ENCODE measurements at places on chromosomes 3 and 15. TPM values are rescaled to one million over a fixed set of nuclear protein-coding genes. Genes with fewer than 3 reads are reported as not detected.
A peak's percentile ranks its signal among the peaks of the same experiment; 100 is the strongest.

Gene CPN2
- total RNA-seq = 0.16 TPM

Gene FOXL2
- not detected for total RNA-seq

- DNase-seq = no peak
These were observed 17.9 kb downstream of the CDAN1 start for GRCh38 chr15:42719043-42719442.

GRCh38 chr3:46979958-46980497 lies 562 bp downstream of the NBEAL2 start:
- no peak for DNase-seq

DNA sequence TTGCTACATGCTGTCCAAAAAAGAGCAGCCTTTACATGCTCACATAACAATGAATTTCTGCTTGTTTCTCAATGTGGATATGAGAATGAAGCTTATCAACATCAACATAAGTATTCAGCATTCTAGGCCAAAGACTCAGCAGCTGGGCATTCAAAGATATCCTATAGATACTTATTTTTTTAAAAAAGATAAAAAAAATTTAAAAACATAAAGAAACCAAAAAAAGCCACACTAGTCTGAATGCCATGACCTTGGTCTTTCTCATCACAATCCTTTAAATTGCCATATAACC lies 182.0 kb downstream of the TNIK start:
- no peak for DNase-seq

Gene ACP3
- 6.7 TPM for total RNA-seq

DNA sequence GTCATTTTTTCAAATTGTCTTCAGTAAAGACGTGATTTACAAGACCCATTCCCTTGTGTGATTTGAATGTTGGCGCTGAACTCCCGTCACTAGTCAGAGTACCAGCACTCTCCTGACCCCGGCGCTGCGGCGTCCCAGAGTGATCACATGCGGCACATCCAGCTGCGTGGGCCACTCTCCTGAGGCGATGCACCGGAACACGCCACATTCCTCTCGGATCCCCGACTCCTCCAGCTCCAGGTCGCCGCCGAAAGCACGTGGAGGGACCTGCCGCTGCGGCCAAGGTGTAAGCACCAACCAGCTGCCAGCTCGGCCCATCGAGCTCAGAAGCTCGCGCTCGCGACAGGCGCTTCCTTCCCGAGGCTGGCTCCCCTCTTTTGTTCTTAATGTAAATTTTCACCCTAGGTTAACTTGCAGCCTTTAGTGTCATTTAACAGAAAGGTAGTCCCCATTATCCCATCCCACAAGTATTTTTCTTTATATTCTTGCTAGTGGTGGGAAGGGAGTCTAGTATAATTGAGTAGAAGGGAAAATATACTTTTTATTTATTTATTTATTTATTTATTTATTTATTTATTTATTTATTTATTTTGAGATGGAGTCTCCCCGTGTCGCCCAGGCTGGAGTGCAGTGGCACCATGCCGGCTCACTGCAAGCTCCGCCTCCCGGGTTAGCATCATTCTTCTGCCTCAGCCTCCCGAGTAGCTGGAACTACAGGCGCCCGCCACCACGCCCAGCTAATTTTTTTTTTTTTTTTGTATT lies 61.7 kb upstream of the VGLL3 start:
- DNase-seq = no peak

GRCh38 chr3:155326901-155327300 lies 33.4 kb upstream of the STRIT1 start:
- DNase-seq = no peak

Gene GOLGA6L7
- not detected for total RNA-seq

GRCh38 chr3:110806924-110807323 lies 264.7 kb upstream of the NECTIN3 start:
- DNase-seq = no peak

DNA sequence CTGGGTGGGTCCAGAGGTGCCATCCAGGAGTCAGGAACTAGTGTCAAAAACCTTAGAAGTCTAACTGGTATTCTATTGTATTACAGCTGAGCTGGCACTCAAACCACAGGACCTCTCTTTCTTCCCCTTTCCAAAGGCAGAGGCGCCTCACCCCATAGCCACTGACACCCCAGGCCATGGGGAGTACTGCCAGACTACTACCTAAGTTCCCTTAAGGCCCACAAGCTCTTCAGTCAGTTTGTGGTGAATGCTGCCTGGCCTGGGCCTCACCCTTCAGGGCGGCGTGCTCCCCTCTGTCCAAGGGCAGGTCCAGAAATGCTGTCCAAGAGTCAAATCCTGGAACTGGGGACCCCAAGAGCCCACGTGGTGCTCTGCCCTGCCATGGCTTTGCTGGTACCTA lies 43.0 kb upstream of the FGF7 start:
- DNase-seq = no peak

Gene ANKRD63
- not detected for total RNA-seq

Gene AHSG
- total RNA-seq = not detected

Gene TNNC1
- 4.2 TPM for total RNA-seq

Gene FSIP1
- 0.32 TPM for total RNA-seq

DNA sequence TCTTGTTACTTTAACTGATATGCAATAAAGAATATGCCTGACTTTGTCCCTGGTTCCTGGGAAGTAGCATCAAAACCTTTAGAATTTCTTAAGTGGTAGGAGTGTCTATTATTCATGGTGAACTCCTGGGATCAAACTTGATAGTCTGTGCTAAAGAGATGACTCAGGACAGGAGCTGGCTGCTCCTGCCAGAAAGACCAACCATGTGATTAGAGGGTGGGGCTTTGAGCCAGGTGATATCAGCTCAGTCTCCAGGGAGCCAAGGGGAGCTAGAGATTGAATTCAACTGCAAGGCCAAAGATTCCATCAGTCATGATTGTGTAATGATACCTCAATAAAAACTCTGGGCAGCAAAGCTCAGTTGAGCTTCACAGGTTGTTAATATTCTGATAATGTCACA lies 20.6 kb upstream of the TMC3 start:
- no peak for DNase-seq

DNA sequence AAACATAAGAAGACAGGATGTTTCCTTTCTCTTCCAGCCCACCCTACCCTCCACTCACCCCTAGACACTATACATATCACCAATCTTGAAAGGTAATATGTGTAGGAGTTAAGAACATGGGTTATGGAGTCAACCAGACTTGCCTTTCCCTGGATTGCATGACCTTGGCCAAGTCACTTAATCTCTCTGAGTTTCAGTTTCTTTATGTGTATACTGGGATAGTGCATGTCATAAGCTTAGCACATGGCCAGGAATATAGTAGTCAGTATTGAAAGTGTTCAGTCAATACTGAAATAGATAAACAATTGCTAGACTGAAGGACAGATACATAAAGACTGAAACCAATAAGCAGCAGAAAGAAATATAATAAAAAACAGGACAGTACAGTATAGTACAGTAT lies 283.2 kb upstream of the STT3B start:
- no peak for DNase-seq

DNA sequence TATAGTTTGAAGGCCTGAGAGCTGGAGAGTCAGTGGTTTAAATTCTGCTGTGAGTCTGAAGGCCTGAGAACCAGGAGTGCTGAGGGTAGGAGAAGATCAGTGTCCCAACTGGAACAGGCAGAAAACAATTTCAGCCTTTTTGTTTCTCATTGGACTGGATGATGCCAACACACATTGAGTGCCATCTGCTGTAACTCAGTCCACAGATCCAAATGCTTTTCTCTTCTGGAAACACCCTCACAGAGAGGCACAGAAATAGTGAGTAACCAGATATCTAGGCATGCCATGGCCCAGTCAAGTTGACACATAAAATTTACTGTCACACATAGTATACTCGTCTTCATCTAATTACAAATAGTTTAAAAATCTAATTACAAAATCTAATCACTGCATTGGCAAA lies 100.8 kb downstream of the NEO1 start:
- no peak for DNase-seq

DNA sequence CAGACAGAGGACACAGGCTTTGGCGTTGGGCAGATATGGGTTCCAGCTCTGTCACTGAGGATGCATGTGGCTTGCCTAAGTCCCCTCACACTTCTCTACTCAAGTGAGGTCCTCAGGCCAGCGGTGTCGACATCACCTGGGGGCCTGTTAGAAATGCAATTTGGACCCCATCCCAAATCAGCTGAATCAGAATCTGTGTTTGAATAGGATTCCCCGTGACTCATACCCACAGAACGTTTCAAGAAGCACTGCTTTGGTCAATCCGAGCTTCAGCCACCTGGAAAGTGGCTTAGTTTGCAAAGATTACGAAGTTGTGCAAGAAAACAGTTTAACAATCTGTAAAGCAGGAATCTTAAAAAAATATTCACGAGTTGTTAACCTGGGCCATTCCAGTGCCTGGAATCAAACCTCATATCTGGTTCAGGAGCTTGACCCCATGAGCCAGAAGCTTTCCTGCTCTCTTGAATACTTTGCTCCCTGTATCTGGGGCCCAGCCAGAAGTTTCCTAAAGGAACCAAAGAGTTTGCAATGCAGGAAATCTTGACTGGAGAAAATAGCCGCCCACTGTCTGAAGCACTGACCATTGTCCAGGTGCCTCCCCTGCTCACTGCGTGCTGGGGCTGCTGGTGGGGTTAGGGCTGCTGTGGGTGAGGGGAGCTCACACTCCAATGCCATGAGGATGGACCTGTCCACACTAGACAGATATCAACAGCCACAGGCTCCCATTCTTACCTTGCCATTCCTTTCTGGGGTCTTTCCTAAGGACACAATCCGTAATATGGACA lies 208.5 kb upstream of the LINGO1 start:
- no peak for DNase-seq

- DNase-seq = peak; percentile 48
These were observed at the start of gene KCNH8 for GRCh38 chr3:19147905-19148767. KCNH8 (plus strand) TSS chr3:19148510; CDS start chr3:19148720, 210 bp downstream.

Gene SLC12A8
- total RNA-seq = 0.48 TPM

- no peak for DNase-seq
These were observed 3.1 kb upstream of the CFAP100 start for GRCh38 chr3:126391631-126392030.

GRCh38 chr3:183825456-183826161 lies at the start of gene MAP6D1:
MAP6D1 (minus strand) TSS chr3:183825577; CDS start chr3:183825547, 30 bp downstream.
- no peak for DNase-seq

DNA sequence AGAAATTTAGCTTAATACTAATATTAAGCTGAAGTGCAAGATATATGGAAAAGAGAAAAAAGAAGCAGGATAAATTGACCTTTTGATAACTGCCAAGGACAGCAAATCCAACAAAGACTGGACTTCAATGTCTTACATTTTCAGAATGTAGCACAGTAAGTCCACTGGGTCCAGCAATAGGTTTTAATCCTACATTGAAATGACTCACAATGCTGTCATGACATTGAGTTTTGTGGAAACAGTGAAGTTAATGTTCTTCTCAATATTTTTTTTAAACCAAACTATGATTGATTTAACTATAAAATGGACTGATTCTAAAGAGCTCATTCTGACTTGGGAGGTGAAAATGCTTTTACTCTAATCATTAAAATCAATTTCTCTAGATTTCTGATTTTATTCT lies 166.6 kb upstream of the ZNF717 start:
- DNase-seq = no peak

DNA sequence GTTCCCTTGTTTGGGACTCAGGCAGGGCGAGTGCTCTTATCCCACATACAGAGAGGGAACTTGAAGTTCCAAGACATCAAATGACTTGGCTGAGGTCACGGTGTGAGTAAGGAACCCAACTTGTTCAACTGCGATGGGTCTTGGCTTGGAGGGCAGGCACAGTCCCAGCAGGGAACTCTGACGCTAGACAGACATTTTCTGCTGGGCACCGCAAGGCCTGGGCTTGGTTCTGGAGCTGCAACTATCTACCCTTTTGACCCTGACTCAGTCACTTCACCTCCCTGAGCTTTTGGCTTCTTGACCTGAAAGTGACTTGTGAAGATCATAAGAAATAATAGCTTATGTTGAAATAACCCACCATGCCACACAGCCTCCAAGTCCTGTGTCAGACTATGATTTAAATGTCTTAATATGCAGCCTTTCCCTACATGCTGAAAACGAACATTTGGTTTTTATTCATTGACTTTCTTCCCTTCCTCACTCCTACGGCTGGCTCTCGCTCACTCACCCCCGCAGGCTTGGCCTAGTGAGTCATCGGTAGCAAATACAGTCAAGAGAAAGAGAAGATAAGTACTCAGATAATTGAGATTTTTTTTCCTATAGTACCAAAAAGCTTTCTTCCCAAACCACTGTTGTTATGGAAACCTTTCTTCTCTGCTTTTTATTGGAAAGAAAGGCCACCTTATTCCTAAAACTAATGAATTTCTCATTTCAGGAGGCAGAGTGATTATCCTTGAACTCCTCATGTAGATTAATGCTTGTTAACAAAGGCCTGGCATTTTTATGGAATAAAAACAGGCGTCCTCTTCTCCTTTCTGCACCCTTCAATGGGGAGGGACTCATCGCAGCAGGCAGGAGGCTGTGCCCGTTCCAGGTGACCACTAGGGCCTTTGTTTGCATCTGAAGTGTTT lies 178.4 kb downstream of the ATP10A start:
- DNase-seq = no peak

DNA sequence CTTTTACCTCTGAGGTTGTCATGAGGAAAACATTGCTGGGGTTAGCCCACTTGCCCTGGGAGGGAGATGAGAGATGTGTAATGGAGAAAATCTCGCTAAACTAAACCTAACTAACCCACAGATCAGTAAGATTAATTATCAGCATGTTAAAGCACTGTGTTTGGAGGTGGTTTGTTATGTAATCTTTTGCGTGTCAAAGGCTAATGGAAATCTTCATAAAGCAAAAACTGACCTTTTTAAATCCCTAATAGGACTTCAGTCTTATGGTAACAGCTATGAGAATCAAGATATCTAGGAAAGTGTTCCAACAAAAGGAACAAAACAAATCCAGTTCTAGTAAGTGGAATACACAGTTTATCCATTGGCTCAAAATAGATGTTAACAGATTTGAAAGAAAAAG lies 102.7 kb downstream of the PLOD2 start:
- no peak for DNase-seq

DNA sequence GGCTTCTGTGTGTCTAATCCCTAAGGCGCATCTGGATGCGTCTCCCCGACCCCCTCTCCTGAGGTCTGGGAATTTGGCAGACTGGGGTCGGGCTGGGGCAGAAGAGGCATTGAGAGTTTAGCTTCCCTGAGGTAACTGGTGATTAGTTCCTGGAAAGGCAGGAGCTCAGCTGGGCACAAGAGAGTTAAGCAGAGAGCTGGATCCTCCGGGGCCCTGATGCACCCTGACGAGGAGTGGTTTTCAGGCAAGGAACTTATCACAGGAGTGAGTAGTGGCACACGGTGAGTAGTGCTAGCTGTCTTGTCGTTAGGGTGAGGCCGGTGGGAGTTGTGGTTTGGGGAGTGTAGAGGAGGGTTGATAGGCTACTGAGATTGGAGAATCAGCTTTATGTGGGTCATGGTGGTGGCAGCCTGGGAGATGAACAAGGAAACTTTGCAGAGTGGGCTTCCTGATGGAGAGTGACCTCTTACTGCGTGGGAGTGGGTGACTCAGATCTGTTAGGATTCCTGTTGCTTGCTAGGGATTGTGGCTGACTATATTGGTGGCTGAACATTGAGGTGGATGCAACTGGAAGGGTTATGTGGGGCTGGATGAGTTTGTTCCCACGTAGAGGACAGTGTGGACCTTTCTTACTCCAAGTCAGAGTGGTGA lies 897 bp downstream of the RAD54L2 start:
- no peak for DNase-seq

DNA sequence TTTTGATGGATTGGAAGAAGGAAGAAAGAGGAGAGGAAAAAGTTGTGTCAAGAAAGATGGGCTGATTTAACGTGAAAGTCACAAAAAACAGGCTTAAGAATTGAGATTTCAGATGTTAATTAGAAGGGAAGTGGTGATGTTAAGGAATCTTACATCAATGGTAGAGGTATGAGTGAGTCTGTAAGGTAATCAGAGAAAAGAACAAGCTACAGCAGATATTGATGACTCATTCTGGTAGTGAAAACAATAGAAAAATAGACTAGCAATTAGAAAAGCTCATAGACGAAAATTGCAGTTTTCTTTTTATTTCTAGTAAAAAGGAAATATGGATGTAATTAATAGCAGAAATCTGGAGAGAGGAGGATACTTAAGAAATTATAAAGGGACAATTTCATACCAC lies 559.6 kb downstream of the MCTP2 start:
- DNase-seq = no peak

Data from breast epithelium (tissue), 4 donors.